ENCODE measurements at places on chromosomes 2 and 18.

- DNase-seq = no peak
Measured at GRCh38 chr2:38601463-38602135, 1.1 kb downstream of the HNRNPLL start.

DNA sequence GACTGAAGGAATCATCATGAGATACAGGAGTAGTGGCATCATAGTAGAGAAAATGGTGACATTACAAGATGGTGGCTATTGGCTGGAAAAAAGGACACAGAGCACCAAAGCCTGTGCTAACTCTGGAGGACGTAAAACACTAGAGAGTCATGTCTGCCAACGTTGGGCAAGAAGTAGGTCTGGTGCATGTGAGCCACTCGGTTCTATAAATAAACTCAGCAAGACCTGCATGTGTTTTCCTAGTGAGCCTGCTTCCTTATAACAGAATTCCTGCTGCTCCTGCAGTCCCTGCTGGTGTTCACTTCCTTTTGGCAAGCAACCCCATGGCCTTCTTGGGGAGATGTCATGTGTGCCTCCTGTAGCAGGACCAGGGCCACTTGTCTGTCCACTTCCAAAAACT is 325.2 kb downstream of the OSR1 start:
- DNase-seq = no peak

GRCh38 chr18:62323483-62324180 is 1.5 kb upstream of the TNFRSF11A start:
- DNase-seq = no peak

- no peak for DNase-seq
Measured at GRCh38 chr2:8997108-8997507, 6.4 kb downstream of the MBOAT2 start.
